ENCODE measurements at places on chromosomes 4 and X.
A peak's percentile ranks its signal among the peaks of the same experiment; 100 is the strongest.

GRCh38 chr4:106628586-106629267, 260.1 kb upstream of the GIMD1 start:
- DNase-seq, result no peak

DNA sequence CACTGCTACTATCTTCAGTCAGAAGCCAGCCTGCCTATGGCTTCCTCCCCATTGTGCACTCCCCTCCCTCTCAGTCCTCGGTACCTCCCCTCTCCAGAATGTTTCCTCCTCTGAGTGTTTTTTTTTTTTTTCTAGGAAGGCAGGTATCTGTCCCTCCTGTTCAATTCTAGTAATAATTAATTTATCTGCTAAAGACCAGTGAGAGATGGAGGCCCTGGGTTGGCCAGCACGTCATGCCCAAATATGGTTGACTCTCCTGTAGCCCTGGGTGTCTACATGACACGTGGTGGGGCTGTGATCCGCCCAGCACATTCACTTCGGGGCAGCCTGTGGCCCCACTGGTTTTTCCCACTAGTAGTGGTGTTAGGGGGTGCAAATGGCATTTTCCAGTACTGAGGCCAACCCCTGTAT, 1.8 kb downstream of the FLNA start:
- peak; percentile 67 for DNase-seq

DNA sequence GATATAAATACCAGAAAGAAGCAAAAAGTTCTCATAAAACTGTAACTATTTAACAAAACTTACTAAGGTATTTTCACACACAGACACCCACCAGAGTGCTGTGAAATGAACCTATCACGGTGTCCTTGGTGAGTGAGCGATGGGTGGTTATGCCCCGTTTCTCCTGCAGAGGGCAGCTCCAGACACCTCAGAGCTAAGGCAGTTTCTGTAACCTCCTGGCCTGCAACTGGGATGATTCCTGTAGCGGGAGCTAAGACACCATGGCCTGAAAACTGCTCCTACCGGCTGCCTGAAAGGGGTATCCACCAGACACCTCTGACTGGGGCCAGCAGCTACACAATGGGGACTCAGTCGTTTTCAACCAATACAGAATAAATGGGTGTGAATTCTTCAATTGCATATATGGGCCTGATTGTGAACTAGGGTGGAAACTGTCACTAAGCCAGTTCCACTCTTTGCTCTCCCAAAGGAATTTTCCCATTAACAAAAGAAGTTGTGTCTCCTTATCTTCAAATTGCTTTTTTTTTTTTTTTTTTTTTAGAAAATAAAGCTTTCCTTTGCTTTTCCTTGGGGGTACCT, 2375.8 kb upstream of the TENM3 start:
- peak; percentile 23 for DNase-seq

- DNase-seq, result no peak
These were observed 1136.9 kb upstream of the PRKX start for GRCh38 chrX:4850312-4850711.

DNA sequence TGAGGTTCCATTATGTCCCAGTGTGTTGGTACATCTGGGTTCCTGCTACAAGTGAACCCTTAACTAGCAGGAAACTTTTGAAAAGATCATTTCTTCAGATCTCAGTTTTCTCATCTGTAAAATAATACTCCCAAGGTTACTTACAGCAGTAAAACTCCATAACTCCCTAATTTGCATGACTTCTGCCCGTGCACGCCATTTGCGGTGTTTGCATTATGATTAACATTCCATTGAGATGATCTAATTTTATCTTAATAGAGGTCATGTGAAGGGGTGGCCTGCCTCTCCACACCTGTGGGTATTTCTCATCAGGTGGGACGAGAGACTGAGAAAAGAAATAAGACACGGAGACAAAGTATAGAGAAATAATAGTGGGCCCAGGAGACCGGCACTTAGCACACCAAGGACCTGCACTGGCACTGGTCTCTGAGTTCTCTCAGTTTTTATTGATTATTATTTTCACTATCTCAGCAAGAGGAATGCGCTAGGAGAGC, 219.8 kb downstream of the TLL1 start:
- no peak for DNase-seq

All from renal cortical epithelial cell (primary cell).